NCI-H1092 treated with DMSO at 0.1 percent for 48 hours (cell line): ENCODE measurements at places on chromosomes 3 and 15.

- DNase-seq, result no peak
Observed at GRCh38 chr3:27625864-27626263, 96.3 kb downstream of the EOMES start.

DNA sequence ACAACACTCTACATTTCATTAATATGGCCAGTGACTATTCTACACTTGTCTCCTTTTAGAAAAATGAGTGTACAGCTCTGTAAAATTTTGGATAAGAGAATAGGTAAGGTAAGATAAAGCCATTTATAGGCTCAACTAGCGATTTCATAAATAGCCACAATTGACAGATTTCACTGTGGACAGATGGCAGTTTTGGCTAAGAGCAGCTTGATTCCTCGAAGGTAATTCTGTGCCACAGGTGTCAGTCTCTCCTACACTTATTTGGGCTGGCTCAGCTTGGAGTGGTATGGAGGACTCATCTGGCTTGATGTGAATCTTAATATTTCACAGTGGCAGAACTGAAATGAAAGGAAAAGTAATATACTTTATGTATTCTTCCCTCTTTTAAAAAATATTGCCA is 536.7 kb upstream of the TBL1XR1 start:
- DNase-seq, result no peak

DNA sequence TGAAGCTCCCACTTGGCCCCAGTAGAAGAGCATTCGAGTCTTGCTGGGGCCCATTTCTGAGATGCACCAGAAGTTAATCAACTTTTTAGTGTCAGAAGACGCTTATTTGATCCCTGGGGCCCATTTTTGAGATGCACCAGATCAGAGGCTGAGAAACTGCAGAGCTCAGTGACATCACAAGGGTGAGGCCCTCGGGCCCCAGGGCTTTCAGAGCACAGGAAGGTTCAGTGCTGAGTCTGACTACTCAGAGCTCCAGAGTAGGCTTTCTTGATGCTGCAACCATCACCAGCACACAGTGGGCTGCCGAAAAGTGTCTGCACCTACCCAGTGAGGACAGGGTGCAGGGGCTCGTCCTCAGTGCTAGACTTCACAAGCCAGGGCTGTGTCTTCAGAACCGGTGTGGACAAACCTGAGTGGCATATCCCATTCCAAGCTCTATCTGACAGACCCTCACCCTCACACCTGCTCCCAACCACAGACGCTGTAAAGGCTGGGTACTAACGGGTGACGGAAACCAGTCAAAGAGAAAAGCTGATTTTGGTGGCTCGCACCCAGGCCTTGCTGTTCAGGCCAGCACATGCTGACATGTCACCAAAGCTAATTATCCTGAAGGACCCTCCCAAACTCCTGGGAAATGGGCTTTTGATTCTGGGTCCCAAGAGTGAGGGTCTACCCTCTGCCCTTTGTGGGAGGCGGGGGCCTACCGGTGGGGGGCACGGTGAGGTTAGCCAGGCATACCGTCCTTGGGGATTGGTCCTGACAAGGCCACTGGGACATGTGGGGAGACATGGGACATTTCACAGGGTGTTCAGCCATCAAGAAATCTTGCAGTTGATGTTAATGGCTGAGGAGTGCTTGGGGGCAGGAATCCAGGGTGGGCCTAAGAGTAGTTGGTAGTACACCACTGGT is 83.0 kb downstream of the PDCD6IP start:
- DNase-seq, result no peak

GRCh38 chr15:74207652-74208440 is 5.3 kb upstream of the STRA6 start:
- DNase-seq, result no peak

GRCh38 chr15:72156928-72157327 is 38.7 kb downstream of the SENP8 start:
- DNase-seq, result no peak

- no peak for DNase-seq
Observed at GRCh38 chr15:42385206-42385979, 26.1 kb downstream of the CAPN3 start.

GRCh38 chr3:153038779-153039178 is 123.2 kb upstream of the RAP2B start:
- DNase-seq, result no peak

GRCh38 chr3:53252096-53252946 is 3.5 kb downstream of the TKT start:
- DNase-seq, result no peak

- no peak for DNase-seq
Observed at GRCh38 chr15:82143390-82144385, 97.9 kb upstream of the MEX3B start.

DNA sequence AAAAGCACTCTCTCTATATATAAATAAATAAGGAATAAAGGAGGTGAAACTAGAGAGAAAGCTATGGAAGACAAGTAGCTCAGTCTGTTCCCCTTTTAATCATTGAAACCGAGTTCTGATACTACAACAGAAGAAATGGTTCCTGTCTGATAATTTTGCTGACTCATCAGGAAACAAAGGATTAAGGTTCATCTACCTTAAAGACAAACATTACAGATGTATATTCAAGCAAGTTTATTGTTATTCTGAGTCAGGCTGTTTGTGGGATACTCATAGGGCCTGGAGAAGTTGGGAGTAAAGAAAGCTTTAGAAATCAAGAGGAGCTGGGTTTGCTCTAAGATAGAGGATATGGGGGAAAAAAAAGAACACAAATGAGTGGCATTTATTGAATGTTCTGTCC is 566.0 kb downstream of the ROBO2 start:
- no peak for DNase-seq

- DNase-seq, result peak; percentile 86
Observed at GRCh38 chr3:127455541-127456450, 134.7 kb downstream of the TPRA1 start.

DNA sequence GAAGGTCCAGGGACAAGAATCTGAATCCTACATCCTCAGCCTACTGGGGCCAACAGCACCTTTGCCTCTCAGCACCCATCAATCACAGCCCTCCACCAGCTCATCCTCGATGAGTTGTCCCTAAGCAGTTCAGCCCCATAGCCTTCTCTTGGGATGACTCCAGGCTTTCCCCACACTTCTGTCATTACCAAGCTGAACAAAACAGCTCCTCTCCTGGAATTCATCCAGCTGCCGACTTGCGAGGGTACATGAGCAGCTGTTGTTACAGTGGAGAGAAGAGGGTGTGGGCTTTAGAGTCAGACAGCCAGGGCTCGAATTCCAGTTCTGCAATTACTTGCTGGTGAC is 69.0 kb upstream of the THBS1 start:
- no peak for DNase-seq

DNA sequence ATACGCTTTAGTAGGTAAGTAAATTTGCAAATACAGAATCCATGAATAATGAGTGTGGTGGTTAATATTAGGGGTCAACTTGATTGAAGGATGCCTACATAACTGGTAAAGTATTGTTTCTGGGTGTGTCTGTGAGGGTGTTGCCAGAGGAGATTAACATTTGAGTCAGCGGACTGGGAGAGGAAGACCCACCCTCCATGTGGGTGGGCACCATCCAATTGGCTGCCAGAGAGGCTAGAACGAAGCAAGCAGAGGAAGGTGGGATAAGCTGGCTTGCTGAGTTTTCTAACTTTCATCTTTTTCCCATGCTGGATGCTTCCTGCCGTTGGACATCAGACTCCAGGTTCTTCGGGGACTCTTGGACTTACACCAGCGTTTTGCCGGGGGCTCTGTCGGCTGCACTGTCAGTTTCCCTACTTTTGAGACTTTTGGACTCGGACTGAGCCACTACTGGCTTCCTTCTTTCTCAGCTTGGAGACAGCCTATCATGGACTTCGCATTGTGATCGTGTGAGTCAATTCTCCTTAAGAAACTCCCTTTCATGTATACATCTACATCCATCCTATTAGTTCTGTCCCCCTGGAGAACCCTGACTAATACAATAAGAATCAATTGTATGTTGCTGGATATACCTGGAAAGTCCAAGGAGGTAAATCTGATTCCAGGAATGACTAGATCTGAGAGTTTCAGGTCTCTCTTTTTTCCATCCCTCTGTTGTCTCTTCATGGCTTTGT is 25.8 kb upstream of the NEDD4 start:
- DNase-seq, result no peak

DNA sequence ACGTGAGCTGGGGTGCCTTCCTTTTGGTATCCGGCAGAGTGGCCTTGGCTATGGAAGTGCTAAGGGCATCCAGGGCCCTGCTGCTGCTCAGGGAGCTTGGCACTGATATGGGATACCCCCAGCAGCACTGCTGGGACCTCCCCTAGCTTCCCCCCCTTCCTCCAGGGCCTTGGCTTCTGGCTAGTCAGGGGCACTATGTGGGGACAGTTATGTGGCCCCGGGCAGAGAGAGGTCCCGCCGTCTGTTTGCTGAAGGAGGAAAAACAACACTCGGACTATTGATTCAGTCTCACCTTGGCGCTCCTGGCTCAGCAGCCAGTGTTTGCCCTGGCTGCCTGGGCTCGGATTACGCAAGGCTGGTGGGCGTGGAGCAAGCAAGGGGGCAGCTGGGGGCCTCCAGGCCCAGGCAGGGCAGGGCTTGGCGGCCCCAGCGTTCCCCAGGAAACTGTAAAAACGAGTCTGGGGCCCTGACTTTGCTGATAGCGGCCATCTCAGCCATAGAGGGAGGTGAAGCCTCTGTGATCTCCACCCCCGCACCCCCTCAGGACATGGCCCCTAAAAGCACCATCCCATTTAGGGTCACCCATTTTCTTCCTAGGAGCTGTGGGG is 5.7 kb downstream of the FURIN start:
- DNase-seq, result peak; percentile 67

DNA sequence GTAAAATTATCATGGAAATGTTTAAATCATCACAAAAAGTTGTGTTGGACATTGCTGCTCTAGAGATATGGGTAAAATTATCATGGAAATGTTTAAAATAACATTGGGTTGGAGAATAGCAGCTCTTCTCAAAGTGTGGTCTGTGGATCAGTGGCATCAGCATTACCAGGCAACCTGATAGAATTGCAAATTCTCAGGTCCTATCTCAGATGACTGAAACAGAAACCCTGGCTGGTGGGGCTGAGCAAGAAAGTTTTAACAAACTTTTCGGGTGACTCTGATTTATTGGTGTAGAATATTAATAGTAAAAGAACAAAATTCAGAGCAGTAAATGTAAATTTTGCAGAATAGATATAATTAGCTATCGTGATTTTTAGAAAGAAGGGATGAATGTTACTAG is 28.9 kb downstream of the NXPE3 start:
- no peak for DNase-seq

GRCh38 chr15:97200161-97200560 is 760.3 kb upstream of the ARRDC4 start:
- no peak for DNase-seq

DNA sequence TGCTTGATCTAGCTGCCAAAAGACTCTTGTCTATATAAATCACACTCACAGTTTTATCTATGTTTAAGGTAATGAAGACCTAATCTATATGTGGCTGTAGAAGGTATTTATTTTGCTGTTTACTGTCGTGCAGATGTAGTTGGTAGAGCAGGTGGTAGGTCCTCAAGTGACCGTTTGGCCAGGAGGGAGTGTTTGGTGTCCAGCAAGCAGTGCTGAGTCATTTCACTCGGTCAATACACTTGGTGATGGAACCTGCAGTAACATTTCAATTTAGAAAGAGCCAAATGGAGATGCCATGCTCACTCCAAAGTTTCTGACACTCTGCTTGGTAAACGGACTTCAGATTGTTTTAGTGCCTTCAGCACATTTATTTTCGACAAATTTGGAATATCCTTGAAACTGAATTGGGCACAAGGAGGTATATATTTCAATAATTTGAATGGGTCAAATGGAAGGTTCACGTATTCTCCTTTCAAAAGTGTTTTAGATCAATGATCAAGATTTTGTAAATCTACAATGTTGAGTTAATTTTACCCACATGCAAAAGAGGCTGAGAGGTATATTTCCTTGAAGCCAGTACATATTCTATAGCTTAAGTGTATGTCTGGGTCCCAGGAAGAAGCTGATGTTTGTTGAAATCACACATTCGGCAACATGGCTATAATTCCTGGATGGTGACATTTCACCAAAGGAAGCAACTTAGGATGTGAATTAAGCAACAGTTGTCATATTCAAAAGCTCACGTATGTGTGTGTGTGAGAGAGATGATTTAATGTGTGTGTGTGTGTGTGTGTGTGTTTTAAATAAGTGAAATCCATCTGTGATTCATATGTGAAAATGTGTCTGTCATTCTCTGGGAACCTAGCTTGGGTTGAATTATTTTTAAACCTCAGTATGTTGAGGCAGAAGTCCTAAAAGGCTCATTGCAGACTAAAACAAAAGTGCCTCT is 7.7 kb upstream of the CX3CR1 start:
- DNase-seq, result no peak

GRCh38 chr3:33141006-33141405 is 27.2 kb downstream of the CRTAP start:
- DNase-seq, result no peak

GRCh38 chr3:140510303-140510861 is 167.5 kb upstream of the TRIM42 start:
- DNase-seq, result no peak

GRCh38 chr15:40923551-40923950 is 5.6 kb upstream of the DLL4 start:
- DNase-seq, result no peak

DNA sequence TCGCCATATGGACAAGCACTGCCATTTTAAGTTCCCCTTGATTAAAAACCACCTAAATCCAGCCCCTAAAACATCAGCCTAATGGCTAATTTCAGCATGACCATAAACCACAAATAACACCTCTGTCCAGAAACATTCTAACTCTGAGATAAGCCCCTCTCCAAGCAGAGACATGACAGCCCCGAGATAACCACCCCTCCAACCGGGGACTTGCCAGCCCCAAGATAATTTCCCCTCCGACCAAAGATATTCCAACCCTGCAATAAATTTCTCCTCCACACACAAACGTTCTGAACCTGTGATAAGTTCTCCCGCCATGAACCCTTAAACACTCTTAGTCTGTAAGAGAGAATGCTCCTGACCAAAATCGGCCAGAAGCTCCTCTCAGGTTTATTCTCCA is 586.8 kb downstream of the EDEM1 start:
- no peak for DNase-seq

DNA sequence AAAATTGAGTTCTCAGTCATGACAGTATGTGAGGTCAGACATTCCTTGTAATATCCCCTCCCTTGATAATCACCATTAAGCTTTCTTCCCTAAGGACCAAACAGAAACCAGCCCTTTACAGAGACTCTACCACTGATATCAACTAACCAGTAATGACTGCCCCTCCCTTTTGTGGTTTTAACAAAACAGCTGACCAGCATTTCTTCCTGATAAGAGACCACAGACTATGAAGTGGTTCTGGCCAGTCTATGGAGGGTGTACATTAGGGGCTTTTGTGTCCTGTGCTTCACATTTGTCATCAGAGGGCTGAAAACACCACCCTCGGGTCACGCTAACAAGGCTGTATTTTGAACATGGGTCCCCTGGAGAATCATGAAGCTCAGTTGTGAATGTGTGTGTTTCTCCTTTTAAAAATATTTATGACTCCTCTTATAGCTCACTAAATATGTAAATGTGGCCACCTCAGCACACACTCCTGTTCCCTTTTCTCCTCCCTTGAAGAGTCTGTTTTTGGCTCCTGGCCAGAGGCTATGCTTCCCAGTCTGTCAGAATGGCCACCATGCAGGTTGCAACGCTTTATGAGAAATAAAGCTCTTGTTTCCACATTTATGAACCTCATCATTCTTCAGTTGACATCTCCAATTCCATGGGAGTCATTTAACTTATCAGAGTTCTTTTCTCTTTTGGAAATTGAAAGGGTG is 239.3 kb downstream of the CPNE4 start:
- no peak for DNase-seq
